ENCODE measurements at places on chromosomes 7 and 10.

GRCh38 chr7:129123510-129123857 lies 21.0 kb upstream of the TSPAN33 start:
- DNase-seq, result no peak

- no peak for DNase-seq
Measured at GRCh38 chr7:29109358-29109757, 37.0 kb downstream of the CPVL start.

GRCh38 chr7:197413-198335 lies 5.3 kb downstream of the FAM20C start:
- DNase-seq, result peak; percentile 52

DNA sequence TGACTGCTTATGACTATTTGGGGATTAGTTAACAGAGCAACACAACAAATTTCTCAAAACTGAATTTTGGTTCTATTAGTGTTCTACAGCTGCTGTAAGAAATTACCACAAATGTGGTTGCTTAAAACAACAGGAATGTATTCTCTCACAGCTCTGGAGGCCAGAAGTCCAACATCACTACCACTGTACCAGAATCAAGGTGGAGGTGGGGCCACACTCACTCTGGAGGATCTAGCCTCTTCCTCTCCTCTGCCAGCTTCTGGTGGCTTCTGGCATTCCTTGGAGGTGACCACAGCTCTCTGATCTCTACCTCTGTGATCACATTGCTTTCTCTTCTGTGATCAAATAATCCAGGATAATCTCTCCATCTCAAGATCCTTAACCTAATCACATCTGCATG lies 194.7 kb upstream of the BMPER start:
- no peak for DNase-seq

GRCh38 chr7:120583899-120584586 lies 273.9 kb downstream of the TSPAN12 start:
- no peak for DNase-seq

- DNase-seq, result no peak
Measured at GRCh38 chr7:78379148-78379547, 580.6 kb downstream of the PHTF2 start.

GRCh38 chr7:26376175-26376917 lies 84.7 kb downstream of the SNX10 start:
- peak; percentile 25 for DNase-seq

- peak; percentile 15 for DNase-seq
Measured at GRCh38 chr7:94507462-94507861, 2.1 kb upstream of the CASD1 start.

GRCh38 chr7:77284616-77285015 lies 85.0 kb upstream of the FGL2 start:
- no peak for DNase-seq

DNA sequence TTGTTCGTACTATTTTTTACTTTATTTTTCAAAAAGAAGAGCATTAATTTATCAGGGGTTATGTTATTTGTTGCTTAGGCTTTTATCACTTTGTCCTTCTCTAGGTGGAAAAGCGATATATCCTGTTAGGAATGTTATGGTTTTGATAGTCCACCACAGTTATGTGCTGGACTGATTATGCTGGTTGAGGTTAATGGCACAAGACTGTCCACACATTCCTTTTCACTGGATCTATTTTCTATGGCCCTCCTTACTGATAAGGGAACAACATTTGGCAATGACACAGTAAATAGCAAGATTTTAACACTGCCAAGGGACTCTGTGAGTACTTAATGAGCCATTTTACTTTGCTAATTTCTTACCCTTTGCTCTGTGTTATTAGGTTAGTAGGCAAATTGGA lies 1212.3 kb downstream of the NXPH1 start:
- DNase-seq, result no peak

- DNase-seq, result no peak
Measured at GRCh38 chr7:52695973-52696595, 339.3 kb upstream of the POM121L12 start.

DNA sequence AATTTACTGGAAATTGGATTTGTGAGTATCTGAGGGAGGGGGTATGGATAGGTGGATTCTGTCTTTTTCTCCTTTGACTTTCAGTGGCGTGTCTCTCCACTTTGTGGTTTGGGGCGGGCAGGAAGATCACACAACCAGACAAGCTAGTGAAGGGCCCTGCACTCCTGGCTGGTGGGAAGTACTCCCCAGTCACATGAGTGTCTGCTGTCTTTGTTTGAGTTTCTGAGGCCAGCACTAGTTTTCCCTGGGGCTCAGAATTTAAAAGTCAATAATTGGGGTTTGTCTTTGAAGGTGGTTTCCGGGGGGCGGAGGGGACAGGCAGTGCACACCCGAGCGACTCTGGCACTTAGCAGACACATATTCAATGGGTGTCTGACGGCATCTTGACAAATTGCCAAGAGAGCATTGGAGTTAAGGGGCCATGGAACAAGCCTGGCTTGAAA lies 120.1 kb downstream of the WDFY4 start:
- DNase-seq, result no peak

DNA sequence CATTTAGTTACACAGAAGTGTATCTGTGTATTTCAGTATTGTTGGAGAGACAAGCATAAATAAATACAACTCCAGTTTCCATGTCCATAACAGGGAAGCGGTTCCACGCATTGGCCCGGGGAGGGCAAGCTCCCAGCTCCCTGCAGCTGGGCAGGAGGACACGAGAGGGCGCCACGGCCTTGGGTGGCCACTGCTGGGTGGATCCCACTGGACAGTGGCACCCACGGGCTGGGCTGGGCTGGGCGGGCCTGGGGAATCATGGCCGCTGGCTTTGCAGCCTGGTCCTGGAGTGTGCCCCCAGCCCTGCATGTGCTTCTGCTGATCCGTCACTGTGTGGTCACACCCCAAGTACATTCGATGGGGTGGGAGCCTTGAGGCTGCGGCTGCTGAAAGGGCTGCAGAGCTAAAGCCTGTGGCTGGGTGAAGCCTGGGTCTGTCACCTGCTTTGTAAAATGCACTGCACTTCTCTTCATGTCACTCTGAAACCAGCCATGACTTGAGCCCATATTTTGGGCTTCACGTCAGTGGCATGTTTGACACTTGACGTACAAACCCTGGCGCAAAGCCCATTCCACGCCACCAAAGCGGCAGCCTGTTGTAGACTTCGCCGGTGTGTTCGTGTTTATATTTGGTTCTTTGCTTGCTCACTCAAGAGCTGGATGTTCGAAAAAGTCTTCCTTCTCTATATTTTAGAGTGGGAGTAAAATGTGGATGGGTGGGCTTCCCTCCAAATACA lies 27.5 kb downstream of the LRRC27 start:
- no peak for DNase-seq

- no peak for DNase-seq
Measured at GRCh38 chr10:93065675-93066543, 5.3 kb downstream of the CYP26C1 start.

GRCh38 chr7:91398341-91398740 lies 134.1 kb downstream of the FZD1 start:
- DNase-seq, result no peak

DNA sequence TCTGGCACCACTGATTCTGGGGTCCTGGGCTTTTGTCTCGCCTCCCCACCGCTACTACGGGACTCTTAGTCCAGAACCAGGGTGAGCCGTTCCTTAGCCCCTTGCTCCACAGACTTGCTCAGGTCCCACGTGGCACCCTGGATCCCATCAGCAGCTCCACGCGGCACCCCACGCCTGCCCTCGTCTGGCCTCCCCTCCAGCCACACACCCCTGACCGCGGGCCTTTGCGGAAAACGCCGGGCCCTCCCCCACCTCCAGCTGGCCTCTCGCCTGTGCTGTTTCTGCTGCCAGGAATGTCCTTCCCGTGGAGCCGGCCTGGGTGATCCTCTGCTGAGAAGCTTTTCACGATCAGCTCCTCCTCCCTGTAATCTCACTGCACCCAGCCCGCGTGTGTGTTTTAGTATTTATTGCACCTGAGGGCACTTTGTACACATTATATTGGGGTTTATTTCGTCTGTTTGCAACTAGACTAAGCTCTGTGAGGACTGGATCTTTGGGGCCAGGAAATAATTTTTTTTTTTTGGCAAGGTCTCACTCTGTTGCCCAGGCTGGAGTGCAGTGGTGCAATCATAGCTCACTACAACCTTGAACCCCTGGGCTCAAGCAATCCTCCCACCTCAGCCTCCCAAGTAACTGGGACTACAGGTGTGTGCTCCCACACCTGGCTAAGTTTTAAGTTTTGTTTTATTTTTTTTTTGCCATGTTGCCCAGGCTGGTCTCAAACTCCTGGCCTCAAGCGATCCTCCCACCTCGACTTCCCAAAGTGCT lies 10.5 kb upstream of the TTYH3 start:
- DNase-seq, result no peak

DNA sequence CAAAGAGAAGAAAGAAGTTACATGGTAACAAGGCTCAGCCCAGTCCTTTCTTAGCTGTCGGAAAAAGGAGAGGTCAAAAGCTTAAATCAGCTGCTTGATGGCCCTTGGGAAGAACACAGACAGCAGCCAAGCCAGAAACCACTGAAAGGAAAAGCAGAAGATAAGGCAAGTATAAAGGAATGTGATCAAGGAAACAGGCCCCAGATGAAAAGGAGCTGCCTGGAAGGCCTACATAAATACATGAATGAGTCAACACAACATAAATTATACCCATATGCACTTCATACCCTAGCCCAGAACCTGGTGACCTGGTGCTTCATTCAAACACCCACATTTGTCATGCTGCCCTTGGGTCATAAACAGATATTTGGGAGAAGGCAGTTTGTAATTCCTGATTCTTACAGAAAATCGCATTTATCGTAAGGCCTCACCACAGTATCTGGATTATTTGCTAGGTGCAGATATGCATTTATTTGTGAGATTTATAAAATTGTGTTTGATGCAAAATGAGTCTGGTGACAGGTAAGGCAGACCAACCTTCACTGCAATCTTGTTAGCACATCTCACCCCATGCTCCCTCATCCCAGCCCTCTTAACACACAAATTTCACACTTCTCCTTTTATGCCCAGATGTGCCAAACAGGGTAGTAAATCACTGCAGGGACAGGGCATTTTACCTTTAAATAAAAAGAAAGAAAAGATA lies 94.9 kb upstream of the KCNIP2 start:
- no peak for DNase-seq

DNA sequence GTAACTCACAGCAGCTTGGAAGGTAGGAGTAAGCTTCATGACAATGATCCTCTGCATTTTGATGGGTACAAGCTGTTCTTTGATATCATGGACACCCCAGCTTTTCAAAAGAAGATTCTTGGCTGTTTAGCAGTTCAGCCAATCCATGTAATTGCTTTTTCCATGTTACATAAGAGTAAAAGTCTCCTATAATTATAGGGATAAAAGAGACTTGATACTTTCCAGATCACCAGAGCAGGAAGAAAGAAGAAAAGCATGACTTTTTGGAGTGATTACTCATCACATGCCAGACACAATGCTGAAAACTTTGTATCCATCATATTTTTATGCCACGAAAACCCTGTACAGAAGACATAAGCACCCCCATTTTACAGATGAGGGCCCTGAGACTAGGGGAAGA lies 1049.7 kb downstream of the NRG3 start:
- DNase-seq, result no peak

DNA sequence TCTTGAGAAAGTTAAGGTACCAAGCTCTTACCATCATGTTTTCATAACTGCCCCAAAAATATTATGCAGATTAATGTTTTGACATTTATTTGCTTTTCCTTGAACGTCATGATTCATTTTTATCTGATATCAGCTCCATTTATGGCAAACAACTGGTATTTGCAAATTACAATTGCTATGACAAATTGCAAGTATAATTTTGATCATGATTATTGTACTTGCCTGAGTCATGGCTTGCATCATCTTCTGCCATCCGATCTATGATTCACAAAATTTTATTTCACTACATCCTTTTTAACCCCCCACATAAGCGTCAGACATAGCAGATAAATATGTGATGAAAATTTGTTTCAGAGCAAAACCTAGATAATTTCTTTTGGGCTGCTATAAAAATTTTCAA lies 155.0 kb downstream of the STK31 start:
- no peak for DNase-seq

GRCh38 chr10:27724287-27724686 lies 21.3 kb downstream of the MKX start:
- DNase-seq, result no peak

- DNase-seq, result no peak
Measured at GRCh38 chr10:121556455-121556854, 41.8 kb downstream of the FGFR2 start.

- no peak for DNase-seq
Measured at GRCh38 chr7:17056491-17057142, 174.8 kb upstream of the AGR3 start.

GRCh38 chr7:26507108-26507987 lies 215.7 kb downstream of the SNX10 start:
- DNase-seq, result no peak

DNA sequence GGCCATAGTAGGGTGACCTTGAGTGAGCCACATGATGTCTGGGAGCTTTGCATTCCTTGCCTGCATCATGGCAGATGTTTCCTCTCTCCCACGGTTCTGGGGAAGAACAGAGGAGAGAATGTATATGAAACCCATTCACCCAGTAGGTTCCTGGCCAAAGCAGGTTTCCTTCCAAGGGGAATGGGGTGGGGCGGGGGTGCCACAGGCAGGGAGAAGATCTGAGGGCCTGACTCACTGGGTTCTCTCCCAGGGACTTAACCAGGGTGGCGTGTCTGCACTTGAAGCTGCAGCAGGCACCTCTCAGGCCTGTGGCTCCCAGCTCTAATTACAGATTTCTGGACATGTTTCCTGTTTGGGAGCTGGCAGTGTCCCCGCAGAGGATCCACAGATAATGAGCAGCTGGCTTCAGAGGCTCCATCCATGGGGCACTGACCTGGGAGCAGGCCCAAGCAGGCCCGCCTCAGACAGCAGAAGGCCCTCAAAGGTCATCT lies 50.2 kb upstream of the ZMIZ1 start:
- no peak for DNase-seq

DNA sequence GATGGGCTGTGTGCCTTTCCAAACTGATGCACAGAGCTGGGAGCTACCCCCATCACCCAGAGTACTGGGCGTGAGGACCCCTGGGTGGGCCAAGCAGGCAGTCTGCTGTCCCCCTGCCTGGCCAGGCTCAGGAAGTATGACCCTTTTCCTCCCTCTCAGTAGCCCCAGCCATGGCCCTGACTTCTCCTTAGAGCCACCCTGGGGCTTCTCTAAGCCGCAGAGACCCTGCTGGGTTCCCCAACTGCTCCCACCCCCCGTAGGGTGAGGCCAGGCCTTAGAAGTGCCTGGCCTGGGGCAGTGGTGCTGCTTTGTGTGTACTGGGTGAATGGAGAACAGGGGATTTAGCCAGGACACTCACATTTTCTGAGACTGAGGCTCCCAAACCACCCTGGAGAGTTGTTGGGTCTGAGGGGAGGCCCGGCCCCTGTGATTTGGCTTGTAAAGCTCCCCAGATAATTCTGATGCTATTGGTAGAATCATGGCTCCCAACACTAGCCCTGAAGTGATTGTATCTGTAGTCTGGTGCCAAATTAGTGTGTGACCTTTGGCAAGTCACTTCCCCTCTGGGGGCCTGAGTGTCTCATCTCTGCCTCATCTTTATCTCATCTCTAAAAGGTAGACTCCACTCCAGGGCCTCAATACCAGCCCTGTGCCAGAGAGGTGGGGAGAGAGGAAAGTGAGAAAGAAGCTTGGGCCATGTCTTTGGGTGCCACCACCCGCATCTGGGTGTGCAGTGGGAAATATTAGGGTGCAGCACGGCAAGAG lies 99.7 kb upstream of the PPIF start:
- DNase-seq, result no peak

GRCh38 chr10:132054564-132054963 lies 11.2 kb upstream of the JAKMIP3 start:
- DNase-seq, result no peak
